NCI-H1092 (cell line): ENCODE measurements at places on chromosomes 4 and X.
A peak's percentile ranks its signal among the peaks of the same experiment; 100 is the strongest.

DNA sequence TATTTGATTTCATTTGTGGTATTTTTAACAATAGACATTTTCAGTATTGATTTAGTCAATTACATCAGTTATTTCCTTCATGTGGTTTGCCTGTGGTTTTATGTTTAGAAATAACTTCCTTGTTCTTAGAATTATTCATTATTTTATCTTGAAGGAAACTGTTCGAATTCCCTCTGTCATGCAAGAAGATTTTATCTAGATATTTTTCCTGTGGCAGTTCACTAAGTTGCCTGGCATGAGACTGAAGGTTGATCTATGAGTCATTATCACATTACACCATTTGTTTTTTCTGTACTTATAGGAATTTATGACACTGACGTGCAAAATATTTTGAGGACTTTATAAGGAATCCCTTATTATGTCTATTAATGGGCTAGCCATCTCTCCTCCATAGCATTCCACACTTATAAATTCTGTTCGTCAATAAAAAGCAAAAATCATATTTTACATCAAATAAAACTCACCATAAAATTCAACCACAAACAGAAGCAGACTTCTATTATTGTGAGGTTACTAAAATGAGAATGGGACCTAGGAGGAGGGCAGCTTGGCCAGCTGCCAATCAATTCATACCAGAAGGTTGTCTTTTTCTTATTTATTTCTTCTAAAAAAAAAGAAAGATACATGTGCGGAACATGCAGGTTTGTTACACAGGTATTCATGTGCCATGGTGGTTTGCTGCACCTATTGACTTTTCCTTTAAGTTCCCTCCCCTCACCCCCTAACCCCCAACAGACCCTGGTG, 179.0 kb downstream of the KCNIP4 start:
- DNase-seq, result no peak

- DNase-seq, result no peak
Measured at GRCh38 chr4:8006471-8006870, 66.8 kb upstream of the AFAP1 start.

GRCh38 chr4:160869899-160870298, 1293.9 kb downstream of the FSTL5 start:
- no peak for DNase-seq

DNA sequence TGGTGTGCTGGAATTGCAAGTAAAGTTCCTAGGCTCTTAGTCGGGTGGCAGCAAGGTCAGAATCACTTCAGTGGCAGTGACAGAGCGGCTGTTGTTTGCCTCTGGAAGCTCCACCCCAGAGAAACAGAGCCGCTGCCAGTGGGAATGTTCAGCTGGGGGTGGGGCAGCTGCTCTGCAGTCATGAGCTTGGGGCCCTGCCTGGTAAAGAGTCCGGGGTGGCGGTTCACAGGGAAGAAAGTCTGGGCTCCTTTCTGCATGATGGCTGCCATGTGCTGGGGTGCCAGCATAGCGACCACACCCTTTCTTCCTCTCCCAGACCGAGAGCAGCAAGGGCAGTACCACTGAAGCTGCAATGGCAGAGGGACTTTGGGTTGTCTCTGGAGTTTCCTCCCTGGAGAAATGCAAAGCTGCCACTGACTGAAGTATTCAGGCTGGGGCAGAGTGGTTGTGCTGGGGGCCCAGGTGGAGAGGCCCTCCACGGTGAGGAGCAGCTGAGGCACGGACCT, 108.8 kb upstream of the CENPE start:
- DNase-seq, result no peak

DNA sequence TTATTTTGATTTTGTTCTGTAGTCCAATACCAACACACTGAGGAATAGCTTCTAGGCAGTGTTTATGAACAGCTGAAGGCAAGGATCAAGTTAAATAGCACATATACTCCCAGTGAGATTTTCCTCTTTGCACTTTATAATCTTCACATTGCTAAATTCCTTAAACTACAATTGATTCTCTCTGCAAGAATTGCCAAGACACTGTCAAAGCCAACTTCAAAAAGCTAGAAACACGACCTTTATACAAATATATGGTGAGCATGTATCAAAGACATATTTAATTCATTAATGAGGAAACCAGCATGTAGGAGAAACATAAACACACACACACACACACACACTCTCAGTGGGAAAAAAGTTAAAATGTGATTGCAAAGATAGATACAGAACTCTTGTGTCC, 86.4 kb upstream of the FAM9C start:
- no peak for DNase-seq

DNA sequence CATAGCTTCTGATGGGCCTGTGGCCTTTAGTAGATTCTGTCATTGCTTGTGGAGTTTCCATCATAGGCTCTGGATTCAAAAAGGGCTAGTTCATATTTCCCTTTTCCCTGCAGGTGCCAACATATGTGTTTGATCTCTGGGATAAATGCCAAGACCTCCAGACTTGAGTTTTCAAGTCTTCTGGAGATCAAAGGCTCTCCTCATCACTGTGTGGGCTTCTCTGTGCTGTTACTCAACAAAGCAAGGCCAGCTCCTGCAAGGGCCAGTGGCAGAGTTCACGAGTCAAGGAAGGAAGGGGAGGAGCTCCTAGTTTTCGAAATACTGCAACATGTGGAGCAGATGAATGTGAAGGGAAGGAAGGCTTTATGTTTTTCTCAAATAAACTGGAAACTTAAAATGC, 62.7 kb upstream of the SCML1 start:
- DNase-seq, result peak; percentile 19

- DNase-seq, result no peak
Measured at GRCh38 chr4:48604527-48604926, 114.5 kb downstream of the ZAR1 start.

- no peak for DNase-seq
Measured at GRCh38 chr4:92101737-92102172, 202.0 kb upstream of the GRID2 start.

DNA sequence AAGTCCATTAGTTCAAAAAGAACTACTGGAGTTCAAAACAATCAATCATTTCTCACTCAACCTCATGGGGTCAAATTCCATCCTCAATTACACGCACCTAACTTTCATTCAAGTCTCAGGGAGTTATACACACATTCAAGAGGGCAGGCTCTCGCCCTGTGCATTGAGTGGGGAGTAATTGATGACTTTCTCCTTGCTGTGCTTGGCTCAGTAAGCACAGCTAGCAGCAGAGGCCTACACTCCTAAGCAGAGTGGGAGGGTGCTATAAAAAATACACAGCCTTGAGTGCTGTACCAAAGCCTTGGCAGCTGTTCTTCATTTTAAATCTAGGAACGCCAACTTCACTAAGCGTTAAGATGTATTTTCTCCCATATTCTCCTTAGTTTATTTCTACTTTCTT, 958.3 kb upstream of the ADGRL3 start:
- no peak for DNase-seq

DNA sequence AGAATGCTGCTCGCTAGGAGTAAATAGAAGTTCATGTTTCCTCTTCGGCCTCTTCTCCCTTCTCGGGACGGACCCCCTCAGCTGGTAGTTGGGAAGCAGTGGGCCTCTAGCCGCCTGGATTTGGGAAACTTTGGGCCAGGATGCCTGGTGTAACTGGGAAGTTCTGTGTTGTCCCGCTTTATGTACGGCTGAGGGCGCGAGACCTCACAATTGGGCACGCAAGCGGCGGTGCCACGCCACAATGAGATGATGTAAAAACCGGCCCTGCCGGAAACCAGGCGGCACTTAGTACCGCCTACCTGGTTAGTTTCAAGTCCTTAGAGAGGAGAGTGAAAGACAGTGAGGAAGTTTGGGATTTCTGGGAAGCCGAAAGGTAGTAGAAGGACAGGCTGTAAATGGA, at the start of gene CT83:
Gene CT83 (minus strand): TSS at position 155 of the 400 bp plus-strand sequence. CDS start 120 bp downstream, at position 35.
- no peak for DNase-seq

DNA sequence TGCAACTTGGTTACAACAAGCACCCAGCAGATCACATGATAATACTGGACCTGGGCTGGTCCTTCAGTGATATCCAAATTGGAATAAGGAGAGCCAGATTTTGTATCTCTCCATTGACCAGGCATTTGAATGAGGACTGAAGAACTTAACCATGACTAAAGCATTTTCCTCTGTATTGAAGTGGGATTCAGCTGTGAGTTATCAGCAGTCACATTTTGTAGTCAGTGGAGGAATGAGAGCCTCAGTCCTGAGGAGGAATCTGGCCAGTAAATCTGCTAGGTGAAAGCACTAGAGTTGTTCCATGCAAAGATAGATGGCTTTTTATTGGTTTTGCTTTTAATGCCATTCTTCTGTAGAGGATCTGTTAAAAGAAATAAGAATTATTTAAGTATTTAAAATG, 1506.0 kb downstream of the PCDH7 start:
- no peak for DNase-seq

- DNase-seq, result peak; percentile 36
Measured at GRCh38 chr4:174265916-174266315, 17.6 kb downstream of the FBXO8 start.

DNA sequence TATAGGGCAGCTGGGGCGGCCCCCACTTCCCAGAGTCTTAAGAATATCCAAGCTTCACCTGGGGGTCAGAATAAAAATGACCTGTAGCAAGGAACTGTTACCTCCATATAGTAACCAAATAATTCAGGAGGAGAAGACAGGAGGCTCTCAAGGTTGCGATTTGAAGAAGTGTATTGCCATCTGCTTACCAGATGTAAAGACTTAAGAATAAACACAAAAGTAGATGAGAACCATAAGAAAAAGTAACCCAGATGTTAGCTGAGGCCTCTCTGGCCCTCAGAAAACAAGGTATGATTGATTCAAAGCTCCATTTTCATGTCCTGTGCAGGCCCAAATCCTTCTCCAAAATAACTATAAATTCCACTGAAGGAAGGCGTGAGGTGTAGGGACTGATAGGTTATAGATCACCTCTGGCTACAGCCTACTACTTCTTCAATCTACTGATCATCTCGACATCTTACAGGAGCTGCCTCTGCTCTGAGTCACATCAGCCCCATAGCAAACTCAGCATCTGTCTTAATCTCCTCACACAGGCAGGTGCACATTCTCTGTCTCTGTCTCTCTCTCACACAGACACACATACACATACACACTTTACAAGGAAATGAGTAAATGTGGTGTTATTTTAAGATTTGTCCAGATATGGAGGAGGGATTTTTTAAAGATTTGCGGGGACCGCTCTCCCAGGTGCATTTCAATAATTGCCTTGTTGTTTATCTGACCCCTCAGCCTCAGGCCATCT, 193.9 kb upstream of the EDNRA start:
- no peak for DNase-seq

DNA sequence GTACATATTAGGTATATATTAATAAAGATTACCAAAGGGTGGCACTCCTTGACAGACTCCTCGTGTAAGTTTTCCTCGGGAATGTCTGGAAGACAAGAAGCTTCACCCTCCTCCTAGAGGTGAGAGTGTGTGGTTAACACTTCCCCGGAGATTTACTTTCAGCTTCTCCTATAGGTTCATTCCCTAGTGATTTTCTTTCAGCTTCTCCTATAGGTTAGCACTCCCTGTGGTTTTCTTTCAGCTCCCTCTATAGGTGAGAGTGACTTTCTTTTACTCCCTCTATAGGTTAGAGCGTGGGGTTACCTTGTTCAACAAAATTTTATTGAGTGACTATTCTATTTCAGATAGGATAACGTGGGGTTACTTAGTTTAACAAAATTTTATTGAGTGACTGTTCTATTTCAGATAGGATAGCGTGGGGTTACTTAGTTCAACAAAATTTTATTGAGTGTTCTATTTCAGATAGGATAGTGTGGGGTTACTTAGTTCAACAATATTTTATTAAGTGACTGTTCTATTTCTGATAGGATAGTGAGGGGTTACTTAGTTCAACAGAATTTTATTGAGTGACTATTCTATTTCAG, 106.0 kb upstream of the PLAC1 start:
- no peak for DNase-seq

- no peak for DNase-seq
Measured at GRCh38 chr4:17366496-17366895, 145.4 kb downstream of the QDPR start.

GRCh38 chr4:145697332-145697731, 17.4 kb downstream of the C4orf51 start:
- DNase-seq, result no peak

- no peak for DNase-seq
Measured at GRCh38 chrX:116756958-116757357, 294.2 kb upstream of the CT83 start.

DNA sequence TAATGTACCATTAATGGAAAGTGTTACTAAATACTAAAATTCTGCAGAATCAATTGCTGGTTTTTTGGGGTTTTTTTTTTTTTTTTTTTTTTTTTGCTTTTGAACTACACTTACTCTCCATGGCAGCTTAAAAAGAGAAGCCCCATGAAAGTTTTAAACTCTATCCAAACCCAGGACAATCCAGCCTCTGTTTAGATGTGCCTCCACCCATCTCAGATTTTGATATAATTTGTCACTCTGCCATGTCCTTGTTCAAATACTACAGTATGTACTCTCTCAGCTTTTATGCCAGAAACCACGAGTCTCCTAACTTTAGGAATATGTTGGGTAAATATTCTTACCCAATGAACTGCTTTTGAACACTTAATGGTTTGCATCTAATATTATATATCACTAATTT, 84.2 kb downstream of the COL25A1 start:
- DNase-seq, result no peak

GRCh38 chr4:87939978-87940690, 35.4 kb upstream of the SPP1 start:
- DNase-seq, result no peak
